ENCODE measurements at places on chromosomes 7 and 10. TPM values are rescaled to one million over a fixed set of nuclear protein-coding genes. Genes with fewer than 3 reads are reported as not detected.

Gene ATOH7
- 0.08 TPM for polyA plus RNA-seq

DNA sequence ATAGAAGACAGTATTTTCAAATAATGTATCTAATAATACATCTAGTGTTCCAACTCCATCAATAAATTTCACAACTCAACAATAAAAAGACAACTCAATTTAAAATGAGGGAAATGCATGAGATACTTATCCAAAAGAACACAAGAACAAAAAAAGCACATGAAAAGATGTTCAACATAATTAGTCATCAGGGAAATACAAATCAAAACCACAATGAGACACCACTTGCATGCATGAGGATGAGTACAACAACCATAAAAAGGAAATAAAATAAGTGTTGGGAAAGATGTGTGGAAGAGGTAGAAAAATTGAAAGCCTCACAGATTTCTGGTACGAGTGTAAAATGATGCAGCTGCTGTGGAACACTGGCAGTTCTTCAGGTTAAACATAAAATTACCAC, 111.6 kb upstream of the PTPRZ1 start:
- DNase-seq = no peak

Gene CRYGN
- polyA plus RNA-seq = not detected

Gene PLXDC2
- polyA plus RNA-seq = 0.07 TPM

Gene IGFBP1
- 2.7 TPM for polyA plus RNA-seq

DNA sequence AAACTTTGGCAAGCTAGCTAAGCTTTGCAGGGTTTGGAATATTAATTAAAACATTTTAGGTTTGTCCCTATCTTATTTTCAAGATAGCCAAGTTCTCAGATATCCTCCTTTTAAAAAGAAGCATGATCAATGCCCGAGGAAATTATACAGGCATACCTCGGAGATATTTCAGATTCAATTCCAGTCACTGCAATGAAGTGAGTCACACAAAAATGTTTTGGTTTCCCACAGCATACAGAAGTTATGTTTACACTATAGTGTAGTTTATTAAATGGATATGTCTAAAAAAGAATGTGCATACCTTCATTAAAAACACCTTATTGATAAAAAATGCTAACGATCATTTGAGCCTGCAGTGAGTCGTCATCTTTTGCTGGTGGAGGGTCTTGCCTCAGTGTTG, 382.9 kb upstream of the NPVF start:
- no peak for DNase-seq

DNA sequence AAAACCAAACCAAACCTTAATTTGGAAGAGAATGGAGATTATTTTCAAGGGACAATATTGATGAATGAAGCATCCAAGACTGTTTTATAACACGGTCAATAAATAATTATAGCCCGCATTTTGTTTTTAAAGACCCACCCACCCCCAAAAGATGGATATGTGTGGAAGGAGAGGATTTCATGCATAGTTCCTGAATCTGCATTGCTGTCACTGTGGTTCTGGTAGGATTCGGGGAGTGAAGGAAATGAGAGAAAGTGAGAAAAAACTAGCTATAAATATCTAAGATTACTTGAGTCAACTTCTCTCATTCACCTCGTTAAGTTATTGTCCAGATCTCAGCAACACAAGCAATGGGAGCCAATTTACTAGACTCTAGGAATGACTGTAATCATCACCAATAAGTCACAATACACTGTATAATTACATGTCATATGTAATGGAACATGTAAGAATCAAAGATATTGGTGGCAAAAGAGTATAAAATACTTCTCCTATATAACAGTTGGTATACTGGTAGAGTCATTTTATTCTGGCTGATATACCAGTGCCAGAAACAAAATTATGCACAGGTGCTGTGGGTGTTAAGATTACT, 30.2 kb downstream of the NAMPT start:
- no peak for DNase-seq

- no peak for DNase-seq
Measured at GRCh38 chr7:128946936-128947830, 9.5 kb downstream of the IRF5 start.

DNA sequence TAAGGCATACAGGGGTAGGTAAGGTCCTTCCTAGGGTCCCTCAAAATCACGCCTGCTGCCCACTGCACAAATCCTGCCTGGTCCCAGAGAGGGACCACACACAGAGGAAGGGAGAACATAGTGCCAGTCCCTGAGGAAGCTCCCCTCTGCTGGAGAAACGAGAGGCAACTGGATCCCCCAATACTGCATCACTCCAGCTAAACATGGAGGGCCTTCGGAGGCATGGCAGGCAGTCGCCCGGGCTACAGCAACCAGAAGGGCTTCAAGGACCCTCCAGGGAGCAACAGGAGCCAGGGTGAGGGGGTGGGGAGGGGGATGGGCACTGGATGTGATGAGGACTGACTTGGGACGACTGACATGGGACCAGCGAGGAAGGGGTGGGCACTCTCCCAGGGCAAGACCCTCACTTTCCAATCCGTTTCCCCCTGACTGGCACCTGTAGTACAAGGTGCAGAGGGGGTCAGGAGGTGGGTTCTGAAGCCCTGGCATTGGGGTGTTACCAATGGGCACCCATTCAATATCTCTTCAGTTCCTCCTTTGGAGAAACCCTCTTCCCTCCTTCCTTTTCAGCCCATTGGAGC, 21.7 kb downstream of the DDIT4 start:
- DNase-seq = no peak

Gene NEURL1
- 0.12 TPM for polyA plus RNA-seq

- DNase-seq = no peak
Measured at GRCh38 chr10:124574456-124575070, 112.9 kb downstream of the LHPP start.

Gene GJD4
- polyA plus RNA-seq = 0.05 TPM

GRCh38 chr10:16505161-16505560, 16.5 kb downstream of the C1QL3 start:
- no peak for DNase-seq

DNA sequence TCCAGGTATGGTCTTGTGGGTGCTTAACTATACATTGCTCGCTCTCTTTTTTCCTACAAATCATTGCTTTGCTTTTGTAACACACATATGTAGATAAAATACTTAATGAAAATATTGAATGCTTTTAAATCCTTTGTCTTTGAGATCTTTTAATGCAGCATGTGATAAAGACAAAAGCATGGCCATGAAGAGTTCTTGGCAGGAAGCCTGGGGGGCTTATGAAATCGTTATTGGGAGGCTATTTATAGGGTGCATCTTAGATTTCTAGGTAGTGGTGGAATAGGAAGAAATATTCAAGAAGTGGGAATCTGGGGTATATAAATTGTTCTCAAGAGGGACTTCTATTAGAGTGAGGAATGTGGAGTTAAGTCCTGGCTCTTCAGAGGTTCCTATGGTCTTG, 21.9 kb downstream of the UBE2D1 start:
- no peak for DNase-seq

DNA sequence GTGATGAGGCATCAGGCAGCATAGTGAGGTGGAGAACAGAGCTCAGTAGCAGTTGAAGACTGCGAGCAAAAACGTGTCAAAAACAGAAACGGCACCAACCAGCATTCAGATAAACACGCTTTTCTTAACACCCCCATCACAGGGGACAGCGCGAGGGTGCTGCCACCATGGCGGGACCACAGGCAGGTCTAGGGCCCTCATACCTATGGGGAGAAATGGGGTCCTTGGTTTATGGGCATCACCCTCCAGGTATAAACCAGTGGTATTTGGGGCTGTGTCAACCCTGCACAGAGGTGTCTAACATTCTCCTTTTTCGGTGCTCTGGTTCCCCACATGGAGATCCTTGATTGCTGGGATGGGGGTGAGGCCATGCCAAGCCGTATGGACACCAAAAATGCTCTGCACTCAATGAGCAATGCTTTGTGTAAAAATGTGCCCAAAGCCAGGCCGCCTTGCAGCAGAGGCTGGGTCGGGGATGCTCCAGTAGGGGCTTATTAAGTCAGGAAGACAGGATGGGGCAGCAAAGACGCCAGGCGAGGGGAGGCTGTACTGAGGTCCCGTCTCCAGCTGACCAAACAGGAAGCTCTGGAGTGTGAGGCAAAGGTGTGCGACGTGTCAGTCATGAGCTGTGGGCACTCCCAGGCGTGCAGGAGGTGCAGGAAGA, 191.5 kb downstream of the WDR37 start:
- DNase-seq = no peak

DNA sequence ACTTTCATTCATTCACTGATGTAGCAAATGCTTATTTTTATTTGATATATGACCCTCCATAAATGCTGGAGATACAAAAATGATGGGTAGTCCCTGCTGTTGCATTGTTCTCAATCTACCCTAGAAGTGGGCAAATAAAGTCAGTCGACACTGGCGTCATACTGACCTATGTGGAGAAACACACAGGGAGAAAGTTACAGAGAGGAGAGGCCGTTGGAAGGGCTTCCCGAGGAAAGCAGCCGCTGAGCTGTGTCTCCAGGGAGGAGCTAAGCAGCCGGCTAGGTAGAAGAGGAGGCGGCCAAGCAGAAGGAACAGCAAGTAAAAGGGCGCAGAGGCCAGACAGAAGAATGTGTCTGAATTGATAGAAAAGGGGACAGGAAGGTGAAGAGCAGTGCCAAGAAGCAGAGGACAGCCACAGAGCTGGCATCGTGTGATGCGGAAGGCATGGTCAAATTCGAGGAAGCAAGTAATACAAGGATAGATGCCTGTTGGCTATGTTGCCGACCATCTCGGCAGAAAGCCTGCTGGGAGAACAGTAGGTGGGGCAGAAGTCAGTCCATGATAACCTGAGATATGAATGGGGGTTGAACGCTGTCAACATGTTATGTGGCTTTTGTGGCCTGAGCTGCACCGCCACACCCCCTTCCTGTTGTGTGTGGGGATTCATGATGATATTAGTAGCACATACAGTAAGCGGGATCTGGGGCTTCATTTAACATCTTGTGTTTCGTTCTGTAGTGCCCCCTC, 25.9 kb downstream of the ST8SIA6 start:
- no peak for DNase-seq

Gene CTNNA3
- polyA plus RNA-seq = not detected

Gene CPA2
- polyA plus RNA-seq = not detected

Gene OR6V1
- polyA plus RNA-seq = not detected

Gene PDE6C
- polyA plus RNA-seq = not detected

DNA sequence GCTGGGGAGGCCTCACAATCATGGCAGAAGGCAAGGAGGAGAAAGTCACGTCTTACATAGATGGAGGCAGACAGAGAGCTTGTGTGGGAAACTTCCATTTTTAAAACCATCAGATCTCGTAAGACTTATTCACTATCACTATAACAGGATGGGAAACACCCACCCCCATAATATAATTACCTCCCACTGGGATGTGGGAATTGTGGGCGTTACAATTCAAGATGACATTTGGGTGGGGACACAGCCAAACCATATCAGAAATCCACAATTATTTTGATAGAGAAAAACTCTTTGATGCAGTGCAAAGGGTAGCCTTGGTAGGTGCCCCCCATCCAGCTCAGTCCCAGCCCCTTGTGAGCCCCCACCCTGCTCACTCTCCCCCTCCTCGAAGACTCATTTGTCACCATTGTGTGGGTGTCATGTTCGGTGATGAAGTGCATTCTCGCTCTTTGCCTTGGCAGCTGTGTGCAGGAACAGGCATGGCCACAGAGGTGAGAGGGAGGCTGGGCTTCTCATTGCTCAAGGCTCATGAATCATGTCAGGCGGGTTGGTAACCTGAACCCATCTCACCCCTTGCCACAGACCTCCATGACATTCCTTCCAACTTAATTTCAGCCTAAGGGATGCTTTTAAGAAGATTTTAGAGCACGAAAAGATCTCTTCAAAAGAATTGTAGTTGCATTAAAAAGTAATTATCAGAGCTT, 75.9 kb downstream of the BUB3 start:
- no peak for DNase-seq

DNA sequence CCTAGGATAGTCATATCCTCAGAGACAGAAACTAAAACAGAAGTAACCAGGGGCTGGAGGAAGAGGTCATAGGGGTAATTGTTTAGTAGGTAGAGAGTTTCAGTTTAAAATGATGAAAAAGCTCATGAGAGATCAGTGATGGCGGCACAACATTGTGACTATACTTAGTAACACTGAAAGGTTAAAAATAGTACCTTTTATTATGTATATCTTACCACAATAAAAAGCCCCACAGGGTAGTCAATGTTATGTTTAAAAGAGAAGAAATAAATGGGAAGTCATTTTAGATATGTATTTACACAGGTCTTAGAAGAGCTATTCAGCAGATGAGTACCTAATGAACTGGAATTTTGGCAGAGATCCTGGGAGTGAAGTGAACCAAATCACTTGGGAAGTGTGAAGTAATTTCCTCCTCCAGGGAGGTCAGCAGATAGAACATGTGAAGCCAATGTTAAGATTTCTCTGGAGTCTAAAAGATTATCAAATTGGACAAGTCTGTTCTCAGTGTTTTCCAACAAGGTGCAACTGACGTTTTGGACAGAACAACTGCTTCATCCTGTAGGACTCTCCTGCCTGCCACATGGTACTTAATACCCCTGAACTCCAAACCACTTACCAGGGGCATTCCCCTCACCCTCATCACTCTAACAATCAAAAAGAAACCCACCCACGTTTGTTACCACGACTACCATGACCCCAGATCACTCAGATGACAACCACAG, 6.4 kb downstream of the CDCA7L start:
- DNase-seq = no peak

- DNase-seq = no peak
Measured at GRCh38 chr10:46250481-46250880, 36.3 kb upstream of the ANTXRL start.

Gene SMNDC1
- 28.1 TPM for polyA plus RNA-seq

Gene KNDC1
- 0.49 TPM for polyA plus RNA-seq

DNA sequence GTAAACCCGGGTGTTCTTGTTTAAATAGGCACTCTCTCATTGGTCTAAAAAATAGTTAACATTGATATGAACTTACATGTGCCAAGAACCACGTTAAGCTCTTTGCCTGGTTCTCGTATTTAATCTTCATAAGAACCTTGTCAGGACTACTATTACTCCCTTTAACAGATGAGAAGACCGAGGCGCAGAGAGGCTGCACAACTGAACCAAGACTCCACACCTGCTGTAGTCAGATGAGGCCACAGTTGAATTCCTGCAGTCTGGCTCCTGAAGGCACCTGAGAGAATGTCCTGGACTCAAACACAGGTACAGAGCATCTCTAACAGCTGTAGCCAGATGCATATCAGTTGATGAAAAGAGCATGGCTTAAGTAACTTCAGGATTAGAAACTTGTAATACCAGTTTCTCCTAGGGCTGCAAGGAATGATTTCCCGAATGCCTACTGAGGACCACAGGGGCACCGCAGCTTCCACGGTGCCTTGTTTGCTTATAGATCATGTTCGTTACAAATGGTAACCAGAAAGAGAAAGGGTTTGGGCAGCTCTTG, 9.5 kb downstream of the DDC start:
- no peak for DNase-seq

GRCh38 chr7:155259866-155260497, 37.7 kb upstream of the INSIG1 start:
- no peak for DNase-seq

DNA sequence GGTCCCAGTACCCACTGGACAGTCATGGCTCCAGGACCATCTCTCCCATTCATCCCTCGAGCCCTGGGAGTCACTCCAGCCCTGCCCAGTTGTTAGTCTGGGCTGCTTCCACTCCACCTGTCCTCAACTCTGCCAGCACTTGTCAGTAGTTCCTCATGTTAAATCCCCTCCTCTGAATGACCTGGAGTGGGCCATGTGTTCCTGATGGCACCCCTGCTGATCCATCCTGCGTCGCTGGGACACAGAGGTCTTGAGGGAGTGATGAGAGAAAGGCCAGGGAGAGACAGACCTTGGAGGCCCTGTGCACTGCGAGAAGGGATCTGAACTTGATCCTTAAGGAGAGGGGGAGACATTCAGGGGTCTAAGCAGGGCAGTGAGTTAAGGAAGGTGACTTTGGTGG, 174.9 kb downstream of the GRID1 start:
- DNase-seq = no peak

GRCh38 chr10:59181668-59182067, 5.2 kb downstream of the PHYHIPL start:
- DNase-seq = peak; percentile 83
